ENCODE measurements at places on chromosomes 11 and 22. TPM values are rescaled to one million over a fixed set of nuclear protein-coding genes. Genes with fewer than 3 reads are reported as not detected.

DNA sequence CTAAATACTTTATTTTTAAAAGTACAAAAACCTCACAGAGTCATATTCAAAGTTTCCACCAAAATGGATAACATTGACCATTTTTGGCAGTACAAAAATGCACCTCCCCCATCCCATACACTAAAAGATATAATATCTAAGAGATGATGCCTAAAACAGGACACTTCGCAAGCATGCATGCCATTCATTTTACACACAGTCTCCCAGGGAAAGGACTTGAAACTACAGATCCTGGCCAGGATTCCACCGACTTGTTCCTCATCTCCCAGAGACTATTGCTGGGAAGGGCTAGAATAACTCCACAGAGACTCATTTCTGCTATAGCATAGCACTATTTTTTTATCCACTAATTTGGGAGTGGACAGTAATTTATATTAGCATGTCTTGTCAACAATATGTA is 81.7 kb downstream of the MTNR1B start:
- no peak overlapping the region for H3K4me3 ChIP-seq
- no peaks in the 10 kb centered on the region for H3K27me3 ChIP-seq
- H3K36me3 ChIP-seq, result no peaks in the 10 kb centered on the region

DNA sequence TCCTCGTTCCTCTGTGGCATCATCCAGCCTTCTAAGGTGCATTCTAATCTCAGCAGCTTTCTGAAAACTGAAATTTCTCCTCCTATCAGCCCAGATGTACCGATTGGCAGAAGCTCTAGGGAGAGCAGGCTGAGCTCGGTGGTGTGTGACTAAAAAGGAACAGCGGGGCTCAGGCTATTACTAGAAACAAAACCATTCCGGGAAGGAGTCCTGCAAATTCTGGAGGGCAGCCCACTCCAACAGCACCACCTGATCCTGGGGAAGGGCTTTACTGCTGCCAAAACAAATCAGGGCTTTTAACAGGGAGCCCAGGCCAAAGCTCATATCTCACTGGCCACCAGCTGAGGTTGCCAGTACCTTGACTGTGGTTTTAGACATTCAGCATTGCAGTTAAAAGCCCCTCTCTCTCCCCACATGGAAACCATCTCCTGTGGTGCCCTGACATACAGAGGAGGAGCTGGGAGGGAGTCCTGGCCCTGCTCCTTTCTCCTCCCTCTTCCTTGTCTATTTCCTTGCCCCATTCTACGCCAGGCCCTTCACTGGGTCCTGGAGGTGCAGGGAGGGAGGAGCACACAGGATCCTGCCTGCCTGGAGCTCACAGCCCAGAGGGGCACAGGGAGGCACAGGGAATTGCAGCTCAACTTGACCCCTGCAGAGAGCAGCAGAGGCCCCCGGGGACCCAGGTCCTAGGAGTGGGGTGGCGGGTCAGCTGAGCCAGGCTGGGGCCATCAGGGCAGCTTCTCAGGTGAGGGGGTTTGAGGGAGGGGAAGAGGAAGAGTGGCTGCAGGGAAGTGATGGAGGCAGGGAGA is 889 bp downstream of the PLAAT4 start:
- no peak overlapping the region for H3K27ac ChIP-seq
- 0 out of 2 replicates have a peak, but pooled peaks cover 2% of the 10 kb centered on the region for H3K27me3 ChIP-seq
- no peak for DNase-seq

- H3K27ac ChIP-seq, result no peak overlapping the region
- H3K36me3 ChIP-seq, result peaks cover 17% of the 10 kb centered on the region
- H3K4me3 ChIP-seq, result no peak overlapping the region
- no peaks in the 10 kb centered on the region for H3K4me1 ChIP-seq
- no peaks in the 10 kb centered on the region for H3K27me3 ChIP-seq
- no peak for DNase-seq
Measured at GRCh38 chr11:47332791-47333525, 19.5 kb downstream of the MYBPC3 start.

Gene LMNTD2
- 4.7 TPM for total RNA-seq

DNA sequence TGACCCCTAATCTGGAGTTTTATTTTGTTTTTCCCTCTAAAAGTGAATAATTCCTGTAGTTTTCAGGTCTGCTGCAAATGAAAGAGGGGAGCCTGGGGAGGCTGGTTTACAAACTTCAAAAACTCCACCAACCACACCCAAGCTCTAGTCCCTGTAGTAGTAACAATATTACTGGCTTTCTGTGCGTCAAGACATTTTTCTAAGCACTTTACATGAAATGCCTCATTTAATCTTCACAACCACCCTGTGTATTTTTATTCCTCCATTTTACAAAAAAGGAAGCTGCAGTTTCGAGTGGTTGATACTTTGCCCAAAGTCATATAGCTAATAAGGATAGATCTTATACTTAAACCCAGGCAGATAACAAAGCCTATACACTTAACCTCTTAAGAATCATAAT is 23.5 kb downstream of the CTNND1 start:
- H3K27me3 ChIP-seq, result no peaks in the 10 kb centered on the region
- peaks cover 12% of the 10 kb centered on the region for H3K36me3 ChIP-seq
- no peak overlapping the region for H3K4me3 ChIP-seq
- no peak for DNase-seq
- H3K4me1 ChIP-seq, result peaks cover 11% of the 10 kb centered on the region

DNA sequence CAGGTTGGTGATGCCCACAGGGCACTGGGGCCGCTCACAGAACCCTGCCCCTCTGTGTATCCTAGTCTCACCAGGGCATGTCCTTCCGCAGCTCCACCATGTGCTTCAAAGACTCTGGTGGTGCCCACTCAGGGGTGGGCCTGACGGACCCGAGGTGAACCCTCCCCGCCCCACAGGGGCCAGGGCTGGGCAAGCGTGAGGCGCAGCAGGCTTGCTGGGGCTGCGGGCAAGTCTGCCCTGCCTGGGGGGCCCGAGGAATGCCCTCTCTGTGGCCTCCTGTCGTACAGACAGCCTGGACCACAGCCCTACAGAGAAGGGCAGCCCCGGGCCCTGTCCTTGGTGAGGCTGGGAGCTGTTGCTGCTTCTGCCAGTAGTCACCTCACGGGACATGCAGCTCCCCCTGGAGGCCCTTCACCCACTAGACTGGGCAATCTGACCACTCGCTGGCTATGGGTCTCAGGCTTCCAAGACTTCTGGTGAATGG is 40.2 kb downstream of the TBX1 start:
- no peak overlapping the region for H3K4me3 ChIP-seq
- no peak overlapping the region for H3K27ac ChIP-seq
- DNase-seq, result peak; percentile 69
- H3K27me3 ChIP-seq, result no peaks in the 10 kb centered on the region

GRCh38 chr11:116517584-116517983 is 255.2 kb downstream of the BUD13 start:
- no peaks in the 10 kb centered on the region for H3K27me3 ChIP-seq
- peak; percentile 12 for DNase-seq
- no peak overlapping the region for H3K4me3 ChIP-seq

GRCh38 chr22:38243007-38243765 is 29.6 kb downstream of the TMEM184B start:
- H3K4me3 ChIP-seq, result no peak overlapping the region
- no peaks in the 10 kb centered on the region for H3K4me1 ChIP-seq
- H3K36me3 ChIP-seq, result peaks cover 36% of the 10 kb centered on the region
- H3K27me3 ChIP-seq, result no peaks in the 10 kb centered on the region
- no peak for DNase-seq

Gene FGF19
- 7.4 TPM for total RNA-seq

GRCh38 chr11:69531717-69532088 is 50.2 kb downstream of the LINC01488 start:
- no peaks in the 10 kb centered on the region for H3K4me1 ChIP-seq
- no peak overlapping the region for H3K4me3 ChIP-seq
- no peaks in the 10 kb centered on the region for H3K36me3 ChIP-seq

DNA sequence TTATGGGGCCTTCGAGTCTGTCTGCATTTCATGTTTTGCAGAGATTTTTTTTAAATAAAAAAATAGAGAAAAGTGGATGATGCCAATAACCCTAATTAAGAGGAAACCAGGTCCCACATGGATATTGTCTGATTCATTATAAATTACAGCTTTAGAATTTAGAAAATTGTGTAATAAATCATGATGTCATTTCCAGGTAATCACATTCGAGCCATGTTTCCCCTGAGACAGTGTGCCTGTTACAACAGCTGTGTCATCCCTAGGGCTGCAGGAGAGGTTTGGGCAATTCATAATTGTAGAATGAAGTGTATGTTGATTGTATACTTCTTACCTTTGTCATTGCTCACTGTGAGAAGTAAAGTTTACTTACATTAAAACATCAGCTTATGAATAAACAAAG is 38.3 kb downstream of the NCAM1 start:
- no peak for DNase-seq
- H3K36me3 ChIP-seq, result no peaks in the 10 kb centered on the region
- no peak overlapping the region for H3K4me3 ChIP-seq
- H3K4me1 ChIP-seq, result no peaks in the 10 kb centered on the region
- H3K27me3 ChIP-seq, result no peaks in the 10 kb centered on the region

DNA sequence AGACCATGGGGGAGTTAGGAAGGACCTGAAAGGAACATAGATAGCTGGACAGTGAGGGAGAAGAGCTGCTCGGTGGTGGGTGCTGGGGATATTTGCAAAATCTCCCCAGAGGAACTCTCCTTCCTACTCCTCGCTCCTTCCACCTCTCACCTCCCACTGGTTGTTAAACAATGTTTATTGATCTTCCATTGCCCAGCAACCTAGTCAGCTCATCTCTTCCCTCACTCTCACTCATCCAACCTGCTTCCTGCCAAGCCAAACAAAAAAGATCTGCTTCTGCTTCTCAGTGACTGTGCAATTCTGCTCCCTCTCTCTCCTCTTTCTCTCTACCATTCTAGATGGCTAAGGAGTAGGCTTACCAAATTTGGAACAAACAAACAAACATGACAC is 115.0 kb downstream of the SLC1A2 start:
- no peak overlapping the region for H3K27ac ChIP-seq
- no peaks in the 10 kb centered on the region for H3K36me3 ChIP-seq
- DNase-seq, result no peak
- no peak overlapping the region for H3K4me3 ChIP-seq
- H3K27me3 ChIP-seq, result no peaks in the 10 kb centered on the region

GRCh38 chr11:89125298-89125697 is 52.4 kb upstream of the TYR start:
- H3K27me3 ChIP-seq, result no peaks in the 10 kb centered on the region
- no peaks in the 10 kb centered on the region for H3K4me1 ChIP-seq
- DNase-seq, result peak; percentile 43
- no peak overlapping the region for H3K27ac ChIP-seq
- no peaks in the 10 kb centered on the region for H3K36me3 ChIP-seq

- peaks cover 13% of the 10 kb centered on the region for H3K27me3 ChIP-seq
- H3K36me3 ChIP-seq, result no peaks in the 10 kb centered on the region
- no peaks in the 10 kb centered on the region for H3K4me1 ChIP-seq
- peak; percentile 62 for DNase-seq
- no peak overlapping the region for H3K27ac ChIP-seq
Measured at GRCh38 chr22:36911887-36912661, 1.4 kb upstream of the CSF2RB start.

GRCh38 chr11:46242952-46243795 is 34.3 kb upstream of the CREB3L1 start:
- peaks cover 2% of the 10 kb centered on the region for H3K4me1 ChIP-seq
- peak overlapping the region; percentile 86 for H3K4me3 ChIP-seq
- peaks cover 4% of the 10 kb centered on the region for H3K27me3 ChIP-seq
- H3K36me3 ChIP-seq, result no peaks in the 10 kb centered on the region

DNA sequence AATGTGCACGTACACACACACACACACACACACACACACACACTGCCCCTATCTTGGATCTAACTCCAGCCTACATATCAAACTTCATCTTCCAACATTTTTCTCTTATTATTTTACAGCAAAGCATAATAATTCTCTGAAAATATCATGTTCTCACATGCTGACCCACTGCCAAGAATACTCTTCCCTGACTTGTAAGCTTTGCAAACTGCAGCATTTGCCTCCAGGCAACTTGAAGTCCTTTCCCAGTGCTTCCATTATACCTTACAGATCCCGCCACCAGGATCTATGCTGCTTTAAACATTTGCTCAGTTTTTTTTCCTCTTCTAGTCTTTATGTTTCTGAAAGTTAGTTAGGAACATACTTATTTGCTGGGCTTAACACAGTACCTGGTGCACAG is 483.3 kb upstream of the ARHGAP42 start:
- H3K4me3 ChIP-seq, result no peak overlapping the region
- H3K4me1 ChIP-seq, result no peaks in the 10 kb centered on the region
- H3K27me3 ChIP-seq, result no peaks in the 10 kb centered on the region
- no peaks in the 10 kb centered on the region for H3K36me3 ChIP-seq

DNA sequence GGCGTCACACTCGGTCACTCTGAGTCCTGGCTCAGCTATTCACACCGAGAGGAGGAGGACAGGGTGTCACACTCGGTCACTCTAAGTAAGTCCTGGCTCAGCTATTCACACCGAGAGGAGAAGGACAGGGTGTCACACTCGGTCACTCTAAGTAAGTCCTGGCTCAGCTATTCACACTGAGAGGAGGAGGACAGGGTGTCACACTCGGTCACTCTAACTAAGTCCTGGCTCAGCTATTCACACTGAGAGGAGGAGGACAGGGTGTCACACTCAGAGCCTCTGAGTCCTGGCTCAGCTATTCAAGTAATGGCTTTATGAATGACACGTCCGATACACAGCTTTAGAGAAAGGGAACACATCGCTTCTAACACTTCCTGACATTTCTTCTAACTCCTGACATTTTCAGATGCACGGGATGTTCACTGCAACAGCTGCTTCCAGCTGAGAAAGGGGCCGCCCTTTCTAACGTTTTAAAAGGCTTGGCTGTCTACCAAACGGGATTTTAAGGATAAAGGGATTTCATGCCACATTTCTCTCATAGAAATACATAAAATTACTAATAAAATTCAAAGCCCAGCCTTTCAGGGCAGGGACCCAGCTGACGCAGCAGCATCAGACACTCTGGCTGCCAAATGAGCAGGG is 28.1 kb downstream of the DRD4 start:
- H3K27me3 ChIP-seq, result no peaks in the 10 kb centered on the region
- H3K27ac ChIP-seq, result no peak overlapping the region
- no peak for DNase-seq
- no peaks in the 10 kb centered on the region for H3K4me1 ChIP-seq
- no peak overlapping the region for H3K4me3 ChIP-seq

DNA sequence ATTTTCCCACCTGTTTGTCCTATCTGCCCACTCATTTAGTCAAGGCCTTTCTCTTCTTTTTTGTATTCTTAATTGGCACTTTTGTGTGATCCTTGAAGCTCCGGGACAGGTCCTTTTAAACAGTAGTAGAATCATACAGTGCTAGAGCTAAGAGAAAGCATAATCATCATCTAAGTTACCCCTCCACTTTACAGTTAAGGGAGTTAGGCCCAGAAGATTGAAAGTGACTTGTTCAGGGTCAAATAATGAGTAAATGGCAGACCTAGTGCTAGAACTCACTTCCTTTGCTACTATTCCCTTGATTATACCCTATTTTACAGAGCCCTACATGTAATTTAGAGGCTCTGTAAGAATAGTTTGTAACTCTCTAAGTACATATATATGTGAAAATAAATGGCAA is 2.5 kb downstream of the USP47 start:
- no peak overlapping the region for H3K4me3 ChIP-seq
- no peak overlapping the region for H3K27ac ChIP-seq
- H3K36me3 ChIP-seq, result no peaks in the 10 kb centered on the region
- no peaks in the 10 kb centered on the region for H3K27me3 ChIP-seq

Gene TIMM10B
- 49.9 TPM for total RNA-seq

GRCh38 chr11:122917311-122917710 is 34.8 kb downstream of the JHY start:
- no peaks in the 10 kb centered on the region for H3K4me1 ChIP-seq
- H3K27ac ChIP-seq, result no peak overlapping the region
- H3K36me3 ChIP-seq, result no peaks in the 10 kb centered on the region
- DNase-seq, result no peak
- H3K27me3 ChIP-seq, result no peaks in the 10 kb centered on the region

Gene GDPD4
- not detected for total RNA-seq

Gene ALDH3B1
- not detected for total RNA-seq

Measured in H9 (cell line).